ENCODE measurements at places on chromosomes 2 and 18. TPM values are rescaled to one million over a fixed set of nuclear protein-coding genes. Genes with fewer than 3 reads are reported as not detected.

C2orf72 gene
- 0.40 TPM for total RNA-seq

DNA sequence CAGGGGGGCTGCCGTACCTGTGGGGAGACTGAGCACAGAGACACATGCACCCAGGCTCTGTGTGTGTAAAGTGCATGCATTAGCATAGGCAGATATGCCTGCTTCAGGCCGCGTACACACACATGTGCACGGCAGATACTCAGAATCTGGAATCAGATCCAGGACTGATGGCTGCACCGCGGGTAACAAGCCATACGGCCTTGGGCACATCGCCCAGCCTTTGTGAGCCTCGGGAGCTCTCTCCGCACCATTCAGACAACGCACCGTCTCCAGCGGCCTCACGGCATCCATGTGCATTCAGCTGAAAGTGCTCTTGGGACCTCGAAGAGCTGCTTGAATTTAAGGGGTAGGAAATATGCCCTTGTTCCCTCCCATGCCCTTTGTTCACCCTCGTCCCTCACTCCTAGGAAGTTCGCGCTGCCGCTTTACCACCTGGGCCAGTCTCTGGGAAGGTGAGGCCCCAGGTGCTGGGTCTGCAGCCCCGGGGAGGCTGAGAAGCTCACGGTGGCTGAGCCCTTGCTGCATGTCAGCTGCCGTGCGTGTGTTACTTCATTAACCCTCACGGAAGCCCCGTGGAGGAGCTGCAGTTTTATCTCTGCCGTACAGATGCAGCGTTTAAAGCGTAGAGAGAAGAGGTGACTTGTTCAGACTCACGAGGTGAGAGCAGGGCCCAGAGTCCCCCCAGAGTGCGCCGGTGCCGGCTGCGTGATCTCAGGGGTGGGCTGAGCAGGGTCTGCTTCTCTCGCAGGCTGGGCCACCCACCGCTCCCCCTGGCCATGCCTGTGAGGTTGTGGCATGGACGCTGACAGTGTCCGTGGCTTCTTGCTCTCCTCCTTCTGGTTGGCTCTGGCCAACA is 377.7 kb upstream of the MYT1L start:
- no peak for DNase-seq
- peaks cover 91% of the 10 kb centered on the region for H3K27me3 ChIP-seq
- H3K27ac ChIP-seq = no peak overlapping the region
- H3K4me3 ChIP-seq = no peak overlapping the region
- no peaks in the 10 kb centered on the region for H3K4me1 ChIP-seq

CFAP221 gene
- total RNA-seq = not detected

DNA sequence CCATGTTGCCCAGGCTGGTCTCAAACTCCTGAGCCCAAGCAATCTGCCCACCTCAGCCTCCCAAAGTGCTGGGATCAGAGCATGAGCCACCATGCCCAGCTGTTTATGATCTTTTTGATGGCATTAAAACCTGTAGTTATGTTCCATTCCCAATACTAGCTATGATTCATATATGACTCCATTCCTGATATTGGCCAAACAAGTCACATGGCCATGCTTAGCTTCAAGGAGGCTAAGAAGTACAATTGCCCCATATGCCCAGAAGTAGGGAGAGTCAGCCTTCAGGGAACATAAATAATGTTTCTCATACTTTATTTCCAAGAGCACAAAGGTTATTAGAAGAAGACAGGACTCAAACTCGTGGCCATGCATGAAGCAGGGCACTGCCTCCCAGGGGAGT is 132.4 kb upstream of the RAB6C start:
- H3K36me3 ChIP-seq = no peaks in the 10 kb centered on the region
- H3K27me3 ChIP-seq = 0 out of 2 replicates have a peak, but pooled peaks cover 2% of the 10 kb centered on the region
- no peak overlapping the region for H3K27ac ChIP-seq
- no peaks in the 10 kb centered on the region for H3K4me1 ChIP-seq
- no peak for DNase-seq

LANCL1 gene
- total RNA-seq = 16.0 TPM

DNA sequence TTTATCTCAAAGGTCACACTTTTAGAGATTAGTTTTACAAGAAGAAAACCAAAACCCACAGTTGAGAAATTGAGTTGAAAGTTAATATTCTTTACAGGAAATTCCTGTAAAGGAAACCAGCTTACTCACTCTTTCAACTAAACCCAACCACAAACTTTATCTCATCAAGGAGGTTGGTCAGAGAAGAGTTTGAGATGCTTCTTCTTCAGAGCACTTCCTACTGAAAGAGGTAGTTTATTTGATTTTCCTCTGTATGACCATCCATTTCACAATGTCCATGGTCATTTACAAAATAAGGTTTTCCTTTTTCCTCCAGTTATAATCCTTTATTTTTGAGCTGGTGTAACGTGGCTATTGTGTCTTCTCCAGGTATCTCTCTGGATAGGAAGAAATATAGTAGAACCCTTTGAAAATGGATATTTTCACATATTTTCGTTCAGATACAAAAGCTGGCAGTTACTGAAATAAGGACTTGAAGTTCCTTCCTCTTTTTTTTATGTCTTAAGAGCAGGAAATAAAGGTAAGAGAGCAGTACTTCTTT is 4.5 kb upstream of the IL18RAP start:
- H3K4me1 ChIP-seq = no peaks in the 10 kb centered on the region
- H3K36me3 ChIP-seq = no peaks in the 10 kb centered on the region
- no peak overlapping the region for H3K27ac ChIP-seq
- peaks cover 39% of the 10 kb centered on the region for H3K27me3 ChIP-seq
- DNase-seq = peak; percentile 36
- no peak overlapping the region for H3K4me3 ChIP-seq

RAB27B gene
- 13.2 TPM for total RNA-seq

- no peaks in the 10 kb centered on the region for H3K36me3 ChIP-seq
- no peak overlapping the region for H3K4me3 ChIP-seq
- H3K27ac ChIP-seq = no peak overlapping the region
Observed at GRCh38 chr2:216385478-216385877, 13.2 kb upstream of the MARCHF4 start.

- 0 out of 2 replicates have a peak, but pooled peaks cover 3% of the 10 kb centered on the region for H3K27me3 ChIP-seq
- DNase-seq = no peak
- H3K27ac ChIP-seq = no peak overlapping the region
- H3K36me3 ChIP-seq = no peaks in the 10 kb centered on the region
- no peak overlapping the region for H3K4me3 ChIP-seq
Observed at GRCh38 chr2:6863792-6864191, 1.9 kb downstream of the CMPK2 start.

CUL3 gene
- 50.4 TPM for total RNA-seq

DNA sequence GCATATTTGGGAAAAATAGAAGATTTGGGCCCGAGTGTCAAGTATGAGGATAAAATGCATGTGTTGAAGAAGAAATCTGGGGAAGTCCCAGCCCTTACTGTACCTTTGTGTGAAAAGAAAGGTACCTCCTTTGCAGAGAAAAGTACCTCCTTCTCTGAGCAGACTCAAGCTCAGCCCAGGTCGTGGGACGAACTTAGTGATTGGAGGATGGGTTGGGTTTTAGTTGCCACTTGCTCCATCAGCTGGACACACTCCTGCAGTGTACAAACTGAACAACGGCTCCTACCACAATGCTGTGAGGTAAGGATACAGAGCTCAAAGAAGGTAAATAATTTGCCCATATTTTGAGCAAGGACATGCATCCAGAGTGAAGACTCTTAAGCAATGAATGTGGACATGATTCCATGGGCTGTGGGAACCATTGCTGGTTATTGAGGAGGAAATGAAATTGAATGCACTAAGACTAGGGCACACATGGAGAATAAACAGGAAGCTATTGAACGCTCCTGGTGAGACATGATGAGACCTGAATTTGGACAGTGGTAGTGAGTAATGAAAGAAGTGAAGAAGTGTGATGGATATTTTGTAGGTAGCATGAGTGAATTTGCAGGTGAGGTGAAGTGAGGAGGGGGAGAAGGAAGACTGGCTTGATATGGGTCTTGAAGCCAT is 49.8 kb upstream of the IL1RL1 start:
- H3K4me1 ChIP-seq = peaks cover 13% of the 10 kb centered on the region
- no peaks in the 10 kb centered on the region for H3K36me3 ChIP-seq
- H3K27me3 ChIP-seq = no peaks in the 10 kb centered on the region
- no peak overlapping the region for H3K4me3 ChIP-seq

- H3K27ac ChIP-seq = no peak overlapping the region
- peaks cover 9% of the 10 kb centered on the region for H3K4me1 ChIP-seq
- H3K4me3 ChIP-seq = no peak overlapping the region
- peaks cover 11% of the 10 kb centered on the region for H3K36me3 ChIP-seq
- no peak for DNase-seq
Observed at GRCh38 chr2:37656512-37657423, 14.7 kb downstream of the CDC42EP3 start.

DNA sequence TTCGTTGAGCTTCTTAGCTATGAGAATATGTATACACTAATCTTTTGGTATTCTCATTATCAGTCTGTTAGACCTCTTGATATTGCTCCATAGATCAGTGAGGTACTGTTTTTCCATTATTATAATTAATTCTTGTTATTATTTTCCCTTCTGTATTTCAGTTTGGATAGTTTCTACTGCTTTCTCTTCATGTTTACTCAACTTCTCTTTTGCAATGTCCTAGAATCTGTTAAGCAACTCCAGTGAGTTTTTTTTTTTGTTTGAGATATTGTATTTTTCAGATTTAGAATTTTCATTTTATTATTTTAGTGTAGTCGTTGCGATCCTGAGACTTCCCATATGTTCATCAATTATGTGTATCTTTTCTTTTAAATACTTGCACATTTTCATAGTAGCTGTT is 260.8 kb downstream of the SETBP1 start:
- H3K27ac ChIP-seq = no peak overlapping the region
- no peaks in the 10 kb centered on the region for H3K4me1 ChIP-seq
- DNase-seq = no peak
- H3K4me3 ChIP-seq = no peak overlapping the region
- H3K36me3 ChIP-seq = no peaks in the 10 kb centered on the region
- H3K27me3 ChIP-seq = no peaks in the 10 kb centered on the region

GRCh38 chr2:20438334-20439192 is 8.3 kb upstream of the RHOB start:
- no peaks in the 10 kb centered on the region for H3K27me3 ChIP-seq
- no peaks in the 10 kb centered on the region for H3K36me3 ChIP-seq
- DNase-seq = peak; percentile 87
- H3K4me3 ChIP-seq = peak overlapping the region; percentile 57
- peak overlapping the region; percentile 83 for H3K27ac ChIP-seq
- peaks cover 23% of the 10 kb centered on the region for H3K4me1 ChIP-seq

GRCh38 chr2:160731856-160732255 is 238.2 kb upstream of the RBMS1 start:
- DNase-seq = no peak
- peaks cover 10% of the 10 kb centered on the region for H3K4me1 ChIP-seq
- no peak overlapping the region for H3K27ac ChIP-seq
- no peak overlapping the region for H3K4me3 ChIP-seq
- no peaks in the 10 kb centered on the region for H3K27me3 ChIP-seq

AAK1 gene
- total RNA-seq = 46.8 TPM

SLC14A1 gene
- 6.9 TPM for total RNA-seq

- no peak overlapping the region for H3K27ac ChIP-seq
- peaks cover 8% of the 10 kb centered on the region for H3K27me3 ChIP-seq
- H3K36me3 ChIP-seq = no peaks in the 10 kb centered on the region
Observed at GRCh38 chr18:63126134-63127069, 193.2 kb downstream of the BCL2 start.

DNA sequence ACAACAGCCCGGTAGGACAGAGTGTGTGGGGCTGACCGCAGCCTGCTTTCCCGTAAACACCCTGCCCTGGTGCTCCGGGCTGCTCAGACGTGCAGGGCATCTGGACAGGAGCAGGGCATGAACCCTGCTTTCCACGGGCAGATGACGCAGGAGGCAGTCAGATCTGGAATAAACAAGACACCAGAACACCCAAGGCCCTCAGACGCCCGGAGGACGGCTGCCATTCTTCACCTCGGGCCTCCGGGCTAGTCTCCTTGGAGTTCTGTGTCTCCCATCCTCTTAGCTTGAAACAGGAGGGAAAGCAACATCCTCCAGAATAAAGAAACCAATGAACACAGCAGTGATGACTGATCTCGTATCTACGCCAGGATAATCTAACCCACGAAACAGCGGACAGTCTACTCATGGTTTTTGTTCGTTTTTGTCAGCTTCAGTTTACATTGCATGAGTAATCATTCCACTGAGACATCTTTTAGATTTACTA is 7.3 kb downstream of the PXDN start:
- no peaks in the 10 kb centered on the region for H3K27me3 ChIP-seq
- H3K27ac ChIP-seq = peak overlapping the region; percentile 96
- H3K36me3 ChIP-seq = peaks cover 27% of the 10 kb centered on the region
- peak; percentile 92 for DNase-seq
- peaks cover 66% of the 10 kb centered on the region for H3K4me1 ChIP-seq

ANKRD30B gene
- 0.51 TPM for total RNA-seq

CFAP65 gene
- 0.18 TPM for total RNA-seq

OXER1 gene
- not detected for total RNA-seq

GRCh38 chr2:64787698-64788097 is 134.0 kb upstream of the SERTAD2 start:
- H3K4me3 ChIP-seq = no peak overlapping the region
- H3K27me3 ChIP-seq = no peaks in the 10 kb centered on the region
- H3K36me3 ChIP-seq = no peaks in the 10 kb centered on the region
- no peak overlapping the region for H3K27ac ChIP-seq
- DNase-seq = no peak
